NCI-H187 treated with DMSO at 0.1 percent for 48 hours (cell line): ENCODE measurements at places on chromosomes 3 and 15.
A peak's percentile ranks its signal among the peaks of the same experiment; 100 is the strongest.

DNA sequence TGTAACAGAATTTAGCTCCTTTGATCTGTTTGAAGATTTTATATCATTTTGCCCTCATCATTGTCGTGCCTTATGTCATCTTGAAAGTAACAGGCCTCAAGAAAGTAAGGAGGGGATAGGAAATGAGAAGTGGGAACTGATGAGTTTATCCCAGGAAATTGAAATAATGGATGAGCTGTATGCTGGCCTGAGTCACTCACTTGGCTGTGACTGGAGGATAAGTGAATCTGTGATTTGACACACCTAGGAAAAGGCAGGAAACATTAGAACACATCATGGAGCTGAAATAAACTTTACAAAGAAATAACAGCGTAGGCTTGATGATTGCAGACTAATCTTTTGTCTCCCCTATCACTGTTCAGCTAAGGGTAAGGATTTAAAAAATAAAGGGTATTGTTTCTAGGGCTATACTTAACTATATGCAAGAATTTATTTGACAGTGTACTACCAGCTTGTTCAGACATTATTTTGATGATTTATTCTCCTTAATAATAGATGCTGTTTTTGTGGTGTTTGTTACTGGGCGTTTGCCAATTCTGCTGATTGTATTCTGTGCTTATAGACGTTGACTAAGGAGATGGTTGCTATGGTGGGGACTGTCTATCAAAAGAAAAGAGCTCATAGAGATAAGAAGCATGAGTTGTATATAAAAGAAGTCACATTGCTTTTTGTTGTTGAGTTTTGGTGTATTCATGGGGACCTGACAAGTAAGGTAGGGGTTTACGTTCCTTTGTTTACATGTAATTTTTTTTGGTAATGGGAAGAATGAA lies 105.6 kb upstream of the ROPN1 start:
- no peak for DNase-seq

GRCh38 chr15:43525131-43525530 lies 7.7 kb downstream of the MAP1A start:
- no peak for DNase-seq

- DNase-seq, result no peak
Measured at GRCh38 chr3:126210606-126211005, 30.2 kb upstream of the ALDH1L1 start.

DNA sequence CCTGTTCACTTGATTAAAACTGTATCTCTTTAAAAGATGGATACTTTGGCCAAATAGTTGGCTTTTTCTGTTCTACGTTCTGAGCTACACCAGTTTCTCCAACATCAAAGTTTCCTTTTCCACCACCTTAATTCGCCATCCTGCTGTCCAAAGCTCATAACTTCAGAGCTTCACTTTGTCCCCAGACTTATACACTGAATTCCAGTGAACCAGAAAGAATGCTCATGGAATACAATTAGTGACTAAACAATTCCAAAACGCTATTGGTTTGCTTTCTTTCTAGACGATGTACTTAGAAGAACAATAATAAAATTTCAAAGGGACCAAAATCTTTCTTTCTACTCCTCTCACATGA lies 23.2 kb downstream of the GPR15 start:
- DNase-seq, result no peak

- DNase-seq, result peak; percentile 6
Measured at GRCh38 chr15:55694652-55695150, 48.3 kb downstream of the PRTG start.

- DNase-seq, result no peak
Measured at GRCh38 chr15:77305953-77306352, 114.0 kb downstream of the PEAK1 start.

DNA sequence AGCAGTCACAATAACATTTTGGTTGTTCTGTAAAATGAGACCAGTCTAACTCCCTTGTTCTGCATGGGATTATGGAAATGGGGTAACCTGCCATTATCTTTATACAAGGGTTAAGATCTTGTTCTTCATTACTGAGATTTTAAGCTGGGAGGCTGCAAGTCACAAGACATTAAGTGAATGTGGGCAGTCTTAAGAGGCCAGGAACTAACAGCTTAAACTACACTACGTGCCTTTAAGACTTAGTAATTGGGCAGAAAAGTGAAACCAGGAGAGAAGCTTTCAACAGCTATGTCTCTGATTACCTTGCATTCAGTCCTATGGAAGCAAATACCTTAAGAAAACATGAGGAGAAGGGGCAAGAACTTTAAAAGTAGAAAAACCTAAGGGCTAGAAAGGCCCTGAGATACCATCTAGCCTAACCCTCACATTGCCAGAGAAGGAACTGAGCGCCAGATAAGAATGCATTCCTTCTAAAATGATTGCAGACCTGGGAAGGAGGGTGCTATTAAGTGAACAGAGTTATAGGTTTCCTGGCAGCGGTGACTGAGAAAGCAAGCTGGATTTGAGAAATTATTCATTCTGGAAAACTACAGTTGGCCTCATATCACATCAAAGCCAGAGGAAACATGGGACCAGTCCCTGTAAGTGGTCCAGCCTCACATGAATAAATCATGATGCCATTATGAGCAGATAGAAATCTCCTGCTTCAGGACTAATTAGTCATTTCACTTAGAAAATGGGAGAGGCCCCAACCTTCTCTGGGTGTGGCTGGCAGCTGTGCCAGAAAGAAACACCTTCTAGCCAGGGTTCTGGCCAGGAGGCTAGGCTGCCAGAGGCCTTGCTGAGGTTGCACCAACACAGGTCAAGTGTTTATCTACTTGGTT lies 32.9 kb downstream of the DAPK2 start:
- no peak for DNase-seq

GRCh38 chr3:106758459-106758858 lies 618.8 kb upstream of the CCDC54 start:
- no peak for DNase-seq

GRCh38 chr3:15623535-15624440 lies 22.2 kb downstream of the BTD start:
- no peak for DNase-seq

DNA sequence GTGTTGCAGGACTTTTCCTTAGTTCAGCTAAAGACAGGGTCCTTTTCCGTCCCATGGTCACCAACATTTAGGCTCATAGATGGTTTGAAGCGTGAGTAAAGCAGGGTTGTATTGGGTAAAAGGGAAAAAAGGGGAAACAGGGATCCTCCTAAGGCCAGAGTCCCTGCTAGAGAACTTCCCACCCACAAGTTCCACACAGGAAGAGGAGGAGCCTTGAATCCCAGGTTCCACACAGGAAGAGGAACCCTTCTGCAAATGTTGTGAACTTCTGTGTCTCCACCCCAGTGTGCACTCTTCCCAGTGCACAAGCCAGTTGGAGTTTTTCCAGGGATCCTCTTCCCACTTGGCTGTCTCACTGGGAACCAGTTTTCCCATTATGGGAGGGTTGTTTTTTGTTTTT lies 27.6 kb upstream of the ATP8B4 start:
- no peak for DNase-seq

- no peak for DNase-seq
Measured at GRCh38 chr3:32459450-32459849, 43.2 kb downstream of the CMTM6 start.

GRCh38 chr15:49452595-49452994 lies 29.6 kb downstream of the FGF7 start:
- DNase-seq, result no peak

- DNase-seq, result no peak
Measured at GRCh38 chr15:101444807-101445508, 44.5 kb downstream of the PCSK6 start.

DNA sequence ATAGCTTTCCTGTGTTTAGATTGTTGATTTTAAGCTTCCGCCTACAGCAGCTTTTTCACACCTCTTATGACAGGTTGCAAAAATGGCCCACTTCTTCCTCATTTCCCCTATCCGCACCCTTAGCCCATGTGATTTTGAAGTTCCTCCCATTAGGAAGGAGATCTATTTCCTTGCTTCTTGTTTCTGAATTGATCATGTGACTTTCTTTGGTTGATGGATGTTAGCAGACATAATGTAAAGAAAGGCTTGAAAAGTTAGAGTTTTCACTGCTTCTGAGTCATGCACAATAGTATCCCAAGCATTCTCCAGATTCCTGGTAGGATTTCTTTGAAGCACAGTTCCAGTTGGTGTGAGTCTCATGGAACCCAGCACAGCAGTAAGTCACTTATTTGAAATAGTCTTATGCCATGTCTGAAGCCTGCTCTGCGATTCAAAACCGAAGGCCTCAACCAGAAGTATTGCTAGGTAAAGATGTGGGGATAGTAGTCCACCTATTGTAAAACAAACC lies 76.6 kb downstream of the EDEM1 start:
- DNase-seq, result no peak

DNA sequence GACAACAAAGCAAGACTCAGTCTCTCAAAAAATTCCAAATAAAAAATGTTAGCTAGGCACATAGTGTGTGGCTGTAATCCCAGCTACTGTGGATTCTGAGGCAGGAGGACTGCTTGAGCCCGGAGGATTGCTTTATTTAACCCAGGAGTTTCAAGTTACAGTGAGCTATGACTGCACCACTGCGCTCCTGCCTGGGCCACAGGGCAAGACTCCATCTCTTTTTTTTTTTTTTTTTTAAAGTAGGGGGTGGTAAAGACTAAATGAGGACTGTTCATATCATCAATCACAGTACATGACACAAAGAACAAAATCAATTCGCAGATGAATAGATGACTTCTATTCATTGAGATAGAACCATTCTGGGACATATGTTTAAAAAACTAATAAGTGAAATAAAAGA lies 48.1 kb downstream of the ACAP2 start:
- no peak for DNase-seq

GRCh38 chr3:49213998-49214397 lies 42.6 kb downstream of the KLHDC8B start:
- DNase-seq, result no peak

DNA sequence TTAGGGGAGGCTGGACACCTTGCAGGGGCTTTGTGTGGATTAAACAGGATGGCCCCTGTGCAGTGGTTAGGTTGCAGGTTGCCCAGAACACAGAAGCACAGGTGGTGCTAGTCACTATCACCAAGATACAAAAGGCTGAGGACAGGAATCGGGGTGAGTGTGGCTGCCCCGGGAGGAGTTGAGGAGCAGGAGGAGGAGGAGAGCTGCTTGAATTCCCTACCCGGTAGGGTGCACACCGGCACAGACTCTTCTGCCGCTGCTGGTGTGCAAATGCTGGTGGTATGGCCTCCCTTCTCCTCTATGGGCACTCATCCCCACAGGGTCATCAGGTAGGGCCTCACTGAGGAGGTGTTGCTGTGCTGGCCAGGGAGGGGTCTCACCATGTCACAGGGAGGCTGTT lies 67.5 kb upstream of the SMAD6 start:
- DNase-seq, result no peak

GRCh38 chr3:32922078-32922477 lies 29.4 kb upstream of the CCR4 start:
- no peak for DNase-seq

- DNase-seq, result no peak
Measured at GRCh38 chr3:170809975-170810357, 60.0 kb downstream of the RPL22L1 start.

- no peak for DNase-seq
Measured at GRCh38 chr3:64111083-64111482, 87.8 kb upstream of the PSMD6 start.

- DNase-seq, result no peak
Measured at GRCh38 chr3:161291191-161291901, 70.2 kb downstream of the NMD3 start.

GRCh38 chr3:10338164-10338470 lies 17.2 kb upstream of the SEC13 start:
- DNase-seq, result no peak

DNA sequence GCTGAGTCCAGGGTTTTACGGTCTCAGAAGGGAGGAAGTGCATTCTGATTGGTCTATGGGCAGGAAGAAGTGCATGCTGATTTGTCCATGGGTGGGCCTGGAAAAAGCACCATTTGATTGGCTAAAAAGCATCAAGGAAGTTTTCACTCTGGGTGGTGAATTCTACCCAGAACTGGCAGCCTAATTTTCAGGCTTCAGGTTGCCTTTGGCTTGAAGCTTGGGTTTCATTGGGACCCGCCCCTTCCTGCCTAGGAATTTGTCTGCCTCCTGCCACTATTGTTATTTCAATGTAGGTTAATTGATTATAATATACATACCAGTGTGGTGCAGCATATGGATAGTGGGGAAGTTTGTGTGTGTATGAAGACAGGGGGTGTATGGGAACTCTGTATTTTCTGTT lies 1355.9 kb downstream of the SI start:
- DNase-seq, result no peak

- DNase-seq, result no peak
Measured at GRCh38 chr15:68129072-68129471, 75.0 kb downstream of the PIAS1 start.
